HT1080 (cell line): ENCODE measurements at places on chromosomes 5 and 9. TPM values are rescaled to one million over a fixed set of nuclear protein-coding genes. Genes with fewer than 3 reads are reported as not detected.

FOXD4L6 gene
- total RNA-seq: 0.13 TPM in 1 of 2 replicates, not detected in the other

ZNF169 gene
- 2.8 and 4.1 TPM in 2 replicates for total RNA-seq

GRCh38 chr9:128936171-128936865 is 11.1 kb downstream of the DOLK start:
- DNase-seq: no peak

GRCh38 chr5:153513156-153513555 is 22.7 kb downstream of the GRIA1 start:
- no peak for DNase-seq

CACNA1B gene
- 0.08 TPM in 1 of 2 replicates, not detected in the other for total RNA-seq

DNA sequence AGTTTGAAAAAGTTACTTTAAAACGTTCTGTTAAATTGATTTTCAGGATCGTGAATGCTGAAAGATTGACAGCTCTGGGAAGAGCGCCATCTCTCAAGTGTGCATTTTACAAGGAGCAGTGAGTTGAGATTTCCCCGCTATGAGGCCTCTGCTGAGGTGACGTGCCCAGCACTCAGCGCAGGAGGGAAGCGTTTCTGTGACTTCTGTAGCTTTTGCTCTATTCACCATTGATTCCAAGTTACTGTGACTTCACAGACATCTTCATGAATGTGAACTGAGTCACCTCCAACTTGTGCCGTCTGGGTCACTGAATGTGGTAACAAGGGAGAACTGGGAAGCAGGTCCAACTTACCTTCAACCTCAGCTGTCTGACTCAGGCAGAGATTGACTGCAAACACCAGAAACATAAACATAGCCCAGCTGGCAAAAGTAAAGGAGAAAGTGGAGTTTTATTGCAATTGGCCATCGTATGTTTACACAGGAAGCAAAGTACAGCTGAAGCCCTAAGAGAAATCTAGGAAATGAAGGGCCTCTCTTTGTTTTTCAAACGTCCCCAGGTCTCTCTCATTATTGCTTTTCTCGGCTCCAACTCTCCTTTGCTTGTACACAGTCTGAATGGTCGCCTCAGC is 428.8 kb upstream of the CLINT1 start:
- DNase-seq: peak; percentile 86

GRCh38 chr9:445033-445432 is 230.4 kb downstream of the DOCK8 start:
- DNase-seq: no peak

DNA sequence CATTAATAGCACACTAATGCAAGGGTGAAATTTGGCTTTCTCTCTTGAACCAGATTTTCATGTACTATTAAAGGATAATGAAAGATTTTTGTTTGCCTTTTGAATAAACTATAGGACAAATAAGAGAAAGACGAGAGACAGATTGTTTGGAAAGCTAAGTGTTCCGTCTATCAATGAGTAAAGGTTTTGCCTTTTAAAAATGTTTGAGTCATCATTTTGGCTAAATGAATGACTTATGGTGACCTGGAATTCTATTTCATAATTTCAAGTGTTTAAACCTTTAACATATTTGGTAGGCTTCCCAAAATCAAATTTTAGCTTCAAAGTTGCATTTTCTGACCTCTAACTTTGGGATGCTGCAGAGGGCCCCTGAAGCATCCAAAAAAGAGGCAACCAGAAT is 145.2 kb downstream of the SLC25A46 start:
- no peak for DNase-seq

PFN3 gene
- not detected in 2 replicates for total RNA-seq

EGFL7 gene
- 31.8 and 34.6 TPM in 2 replicates for total RNA-seq

PKD2L2 gene
- not detected in 2 replicates for total RNA-seq

DNA sequence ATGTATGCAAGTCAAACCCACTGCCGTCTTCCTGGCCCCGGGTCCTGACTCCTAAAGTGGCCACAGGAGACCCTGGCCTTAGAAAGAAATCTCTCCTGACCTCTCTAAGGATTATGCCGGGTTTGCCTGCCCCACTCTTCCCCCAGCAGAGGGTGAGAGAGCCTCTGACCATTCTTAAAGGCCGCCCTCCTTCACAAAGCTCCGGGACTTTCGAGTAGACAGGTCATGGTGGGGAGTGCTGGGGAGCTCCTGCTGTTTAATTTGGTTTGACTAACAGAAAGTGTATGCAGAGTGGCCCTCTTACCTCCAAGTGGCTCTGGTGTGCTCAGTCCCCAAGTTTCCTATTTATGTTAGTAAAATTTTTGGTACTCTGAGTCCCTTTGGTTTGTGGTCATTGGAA is 111.8 kb downstream of the LRRC70 start:
- DNase-seq: no peak

CCDC192 gene
- total RNA-seq: not detected in 2 replicates

SLC1A1 gene
- total RNA-seq: 0.10 and 0.13 TPM in 2 replicates

GRCh38 chr5:154273963-154274827 is 83.7 kb downstream of the GALNT10 start:
- no peak for DNase-seq

DNA sequence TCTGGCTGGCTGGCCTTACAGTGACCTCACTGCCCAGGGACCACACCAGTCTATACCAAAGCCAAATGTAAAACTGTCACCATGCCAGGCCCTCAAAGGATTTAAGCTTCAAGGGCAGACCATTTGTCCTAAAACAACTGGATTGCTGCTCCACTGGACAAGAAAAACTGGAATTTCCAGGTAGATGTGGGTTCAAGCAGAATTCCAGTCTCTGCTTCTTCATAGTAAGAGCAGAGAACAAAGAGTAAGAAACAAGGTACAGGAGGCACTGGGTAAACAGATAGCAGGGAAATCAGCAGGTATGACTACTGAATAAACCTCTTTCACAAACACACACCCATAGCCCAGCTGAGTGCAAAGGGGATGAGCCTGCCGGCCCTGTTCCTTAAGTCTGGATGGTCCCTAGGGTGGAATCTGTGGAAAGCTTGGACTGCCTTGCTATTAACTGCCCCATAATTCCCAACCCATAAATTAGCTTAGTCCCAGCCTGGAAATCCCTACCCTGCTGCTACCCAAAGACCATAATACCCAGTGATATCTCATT is 5.5 kb downstream of the B4GALT1 start:
- no peak for DNase-seq

GRCh38 chr5:9564752-9565151 is 18.9 kb upstream of the SEMA5A start:
- DNase-seq: no peak

C5 gene
- total RNA-seq: 0.17 and 1.1 TPM in 2 replicates

GRCh38 chr9:36974731-36975130 is 59.3 kb downstream of the PAX5 start:
- DNase-seq: no peak

DNA sequence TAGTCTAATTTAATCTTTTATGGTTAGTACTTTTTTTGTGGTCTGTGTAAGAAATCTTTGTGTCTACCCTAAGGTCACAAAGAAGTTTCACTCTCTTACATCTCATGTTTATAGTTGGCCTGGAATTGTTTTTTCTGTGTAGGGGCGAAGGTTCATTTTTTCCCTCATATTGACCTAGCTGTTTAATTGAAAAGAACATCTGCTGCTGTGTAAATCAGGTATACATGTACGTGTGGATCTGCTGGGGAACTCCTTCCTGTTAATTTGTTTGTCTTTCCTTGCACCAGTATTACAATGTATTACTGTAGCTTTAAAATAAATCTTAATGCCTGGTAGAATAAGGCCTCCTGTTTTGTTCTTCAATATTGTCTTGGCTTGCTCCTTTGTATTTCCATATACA is 37.8 kb downstream of the EXOSC2 start:
- DNase-seq: no peak

- DNase-seq: peak; percentile 17
Observed at GRCh38 chr5:59021837-59022514, 439.1 kb downstream of the RAB3C start.

SPATA31A1 gene
- total RNA-seq: not detected in 2 replicates

GRCh38 chr5:12204761-12205160 is 300.5 kb upstream of the CTNND2 start:
- DNase-seq: no peak

DOCK8 gene
- not detected in 2 replicates for total RNA-seq
